ENCODE measurements at places on chromosomes 4 and X.
A peak's percentile ranks its signal among the peaks of the same experiment; 100 is the strongest.

- peaks cover 39% of the 10 kb centered on the region for H3K27me3 ChIP-seq
- no peaks in the 10 kb centered on the region for H3K4me1 ChIP-seq
- no peaks in the 10 kb centered on the region for H3K36me3 ChIP-seq
- H3K4me3 ChIP-seq, result no peak overlapping the region
These were observed 11.6 kb upstream of the MAGEB17 start for GRCh38 chrX:16155581-16156096.

- no peak overlapping the region for H3K4me3 ChIP-seq
- no peak for DNase-seq
- H3K4me1 ChIP-seq, result peaks cover 2% of the 10 kb centered on the region
These were observed 46.0 kb upstream of the TMPRSS11F start for GRCh38 chr4:68175562-68176155.

DNA sequence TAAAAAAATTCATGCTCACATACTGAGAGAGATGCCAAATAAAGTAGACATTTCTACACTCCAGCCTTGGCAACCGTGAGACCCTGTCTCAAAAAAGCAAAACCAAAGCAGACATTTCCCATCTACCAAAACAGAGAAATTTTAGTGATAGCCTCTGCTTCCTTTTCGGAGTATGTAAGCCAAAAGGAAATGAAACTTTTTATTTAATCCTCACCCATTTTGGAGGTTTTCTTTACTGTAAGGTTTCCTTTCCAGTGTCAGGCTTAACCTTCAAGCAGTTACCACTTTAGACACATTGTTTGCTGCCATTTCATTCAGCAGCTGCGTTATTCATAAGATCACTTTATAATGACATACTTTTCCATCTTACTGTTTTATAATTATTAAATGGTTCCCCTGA, 15.9 kb downstream of the ADD1 start:
- H3K4me1 ChIP-seq, result peaks cover 74% of the 10 kb centered on the region
- H3K36me3 ChIP-seq, result peaks cover 23% of the 10 kb centered on the region
- peak overlapping the region; percentile 12 for H3K27ac ChIP-seq
- no peak overlapping the region for H3K4me3 ChIP-seq
- no peaks in the 10 kb centered on the region for H3K27me3 ChIP-seq
- DNase-seq, result no peak

DNA sequence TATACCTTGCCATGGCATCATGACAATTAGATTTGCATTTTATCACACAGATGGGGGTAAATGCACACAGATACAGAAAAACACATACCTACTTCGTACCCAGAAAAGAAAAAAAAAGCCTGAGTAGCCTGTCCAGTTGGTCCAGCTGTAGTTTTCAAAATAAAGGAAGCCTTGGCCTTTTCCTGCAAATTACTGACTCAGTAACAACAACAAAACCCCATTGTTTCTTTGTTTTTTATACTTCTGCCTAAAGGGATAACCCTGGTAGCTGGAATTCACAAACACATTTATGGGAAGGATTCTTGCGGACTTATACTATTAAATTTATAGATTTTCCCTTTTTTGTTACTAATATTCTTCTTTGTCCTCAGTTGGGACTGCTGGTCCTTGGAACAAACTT, 156.4 kb upstream of the PCDH10 start:
- no peaks in the 10 kb centered on the region for H3K27me3 ChIP-seq
- H3K36me3 ChIP-seq, result no peaks in the 10 kb centered on the region
- H3K4me1 ChIP-seq, result no peaks in the 10 kb centered on the region
- no peak for DNase-seq
- H3K27ac ChIP-seq, result no peak overlapping the region

- no peak overlapping the region for H3K27ac ChIP-seq
- H3K27me3 ChIP-seq, result no peaks in the 10 kb centered on the region
- DNase-seq, result no peak
- H3K4me1 ChIP-seq, result peaks cover 20% of the 10 kb centered on the region
- no peak overlapping the region for H3K4me3 ChIP-seq
These were observed 70.6 kb downstream of the ARFIP1 start for GRCh38 chr4:152850377-152850776.

DNA sequence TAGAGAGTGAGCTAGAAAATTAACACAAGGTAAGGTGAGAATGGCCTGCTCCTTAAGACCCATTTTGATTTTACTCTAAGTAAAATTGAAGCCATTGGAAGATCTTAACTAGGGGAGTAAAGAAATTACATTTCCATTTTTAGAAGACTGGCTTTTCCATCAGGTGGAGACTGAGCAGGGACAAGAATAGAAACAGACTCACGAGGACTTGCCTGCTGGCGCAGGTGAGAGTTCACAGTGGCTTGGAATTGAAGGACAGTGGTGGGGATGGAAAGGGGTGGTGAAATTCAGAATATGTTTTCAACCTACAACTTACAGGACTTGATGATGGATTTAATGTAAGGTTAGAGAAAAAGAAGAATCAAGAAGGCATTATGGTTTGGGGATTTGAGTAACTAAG, 427.4 kb downstream of the INPP4B start:
- H3K4me1 ChIP-seq, result peaks cover 66% of the 10 kb centered on the region
- H3K36me3 ChIP-seq, result peaks cover 11% of the 10 kb centered on the region
- DNase-seq, result no peak
- H3K27me3 ChIP-seq, result no peaks in the 10 kb centered on the region
- H3K27ac ChIP-seq, result peak overlapping the region; percentile 20
- H3K4me3 ChIP-seq, result no peak overlapping the region

Measured in activated T-cell treated with anti-CD3 and anti-CD28 coated beads, Interleukin-2, amount 50 U/mL, for 24 hours (primary cell).